AG10803 (cell line): ENCODE measurements at places on chromosomes 12 and 14.
A peak's percentile ranks its signal among the peaks of the same experiment; 100 is the strongest.

DNA sequence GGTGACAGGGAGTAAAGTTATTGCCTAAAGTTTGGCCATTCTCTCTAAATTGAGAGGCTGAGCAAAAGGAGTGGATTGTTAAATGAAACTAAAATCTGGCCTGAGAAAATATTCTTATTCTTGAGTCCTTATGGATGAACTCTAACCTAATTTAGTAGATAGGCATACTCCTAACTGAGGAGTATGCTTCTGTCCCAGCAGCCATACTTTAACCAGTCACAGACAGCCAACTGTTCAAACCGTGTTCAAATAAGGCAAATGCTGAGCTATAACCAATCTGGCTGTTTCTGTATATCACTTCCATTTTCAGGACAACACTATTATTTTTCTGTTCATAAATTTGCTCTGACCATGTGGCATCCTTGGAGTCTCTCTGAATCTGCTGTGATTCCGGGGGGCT is 75.9 kb upstream of the RERGL start:
- DNase-seq: no peak

DNA sequence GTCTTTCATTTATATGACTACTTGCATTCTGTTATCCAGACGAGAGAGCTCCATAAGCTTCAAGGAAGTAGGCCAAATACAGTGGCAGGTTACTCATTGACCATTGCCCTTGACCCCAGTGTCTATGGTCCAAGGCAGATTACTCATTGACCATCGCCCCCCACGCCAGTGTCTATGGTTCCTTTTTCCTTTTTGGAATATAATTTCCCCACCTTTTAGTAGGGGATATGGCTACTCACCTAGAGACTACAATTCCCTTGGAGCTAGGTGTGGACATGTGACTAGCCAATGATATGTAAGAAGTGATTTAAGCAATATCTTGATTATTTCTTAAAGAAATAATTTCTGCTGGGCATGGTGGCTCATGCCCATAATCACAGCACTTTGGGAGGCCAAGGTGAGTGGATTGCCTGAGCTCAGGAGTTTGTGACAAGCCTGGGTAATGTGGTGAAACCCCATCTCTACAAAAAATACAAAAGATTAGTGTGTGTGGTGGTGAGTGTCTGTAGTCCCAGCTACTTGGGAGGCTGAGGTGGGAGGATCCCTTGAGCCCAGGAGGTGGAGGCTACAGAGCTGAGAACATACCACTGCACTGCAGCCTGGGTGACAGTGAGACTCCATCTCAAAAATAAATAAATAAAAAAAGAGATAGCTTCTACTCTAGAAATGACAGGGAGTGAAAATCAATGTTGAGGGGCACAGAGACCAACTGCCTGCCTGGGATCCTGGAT is 32.6 kb downstream of the SIX4 start:
- no peak for DNase-seq

GRCh38 chr14:95052016-95052585 is 105.2 kb downstream of the DICER1 start:
- no peak for DNase-seq

DNA sequence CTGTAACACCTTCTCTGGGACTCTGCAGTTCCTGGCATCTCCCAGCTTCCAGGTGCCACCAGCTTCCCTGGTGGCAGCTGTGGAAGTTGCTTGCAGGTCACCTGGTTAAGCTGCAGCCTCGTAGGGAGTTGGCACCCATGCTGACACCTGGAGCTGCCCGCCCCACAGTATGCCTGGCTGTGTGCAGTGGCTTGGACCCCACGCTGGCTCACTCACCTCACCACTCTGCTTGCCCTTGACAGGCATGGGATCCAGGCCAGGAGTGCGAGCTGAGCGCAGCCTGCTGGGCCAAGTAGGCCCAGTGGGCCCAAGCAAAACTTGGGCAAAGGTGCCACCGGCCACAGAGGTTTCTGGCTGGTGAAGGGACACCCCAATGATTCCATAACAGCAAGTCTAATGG is 48.5 kb downstream of the EGLN3 start:
- DNase-seq: no peak

DNA sequence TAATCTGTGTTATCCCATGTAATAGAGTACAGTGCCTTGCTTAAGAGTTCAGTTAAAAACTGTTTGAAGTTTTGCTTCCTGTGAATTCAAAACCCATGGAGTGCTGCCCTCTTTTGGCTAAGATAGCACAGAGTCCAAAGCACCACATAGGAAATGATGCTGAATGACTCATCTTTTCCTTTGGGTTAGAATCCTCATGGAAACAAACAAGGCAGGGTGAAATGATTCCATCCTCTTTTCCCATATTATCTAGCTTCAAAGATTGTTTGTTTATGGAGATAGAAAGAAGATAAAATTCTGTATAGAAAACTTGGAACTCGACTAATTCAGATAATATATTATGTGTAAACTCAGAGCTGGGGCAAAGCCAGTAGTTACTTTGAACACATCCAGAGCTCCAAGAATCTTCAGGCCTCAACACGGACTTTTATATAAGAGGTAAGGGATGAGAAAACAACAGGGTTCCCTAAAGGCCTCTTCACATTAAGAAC is 87.4 kb downstream of the OTOGL start:
- peak; percentile 92 for DNase-seq
